Cortex of kidney (tissue), 1 donor: ENCODE measurements at places on chromosomes 1 and 21.

DNA sequence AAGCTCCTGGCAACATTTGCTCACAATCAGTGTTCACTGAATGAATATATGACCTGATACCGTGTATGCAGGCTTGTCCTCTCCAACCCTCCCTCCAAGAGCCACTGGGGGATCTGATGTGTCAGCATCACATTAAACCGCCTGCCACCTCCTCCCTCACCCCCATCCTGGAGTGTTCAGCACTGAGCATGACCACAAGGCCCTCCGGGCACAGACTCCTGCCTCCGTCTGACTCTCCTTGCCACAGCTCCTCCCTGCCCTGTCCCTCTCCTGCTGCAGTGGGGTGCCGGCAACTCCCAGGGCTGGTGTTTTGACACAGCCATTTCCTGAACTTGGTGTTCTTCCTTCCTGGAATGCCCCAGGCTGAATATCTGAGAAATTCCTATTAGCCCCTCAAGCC lies 136.7 kb downstream of the FCRL5 start:
- DNase-seq: no peak

- DNase-seq: no peak
Observed at GRCh38 chr21:35428489-35428888, 379.4 kb upstream of the RUNX1 start.

DNA sequence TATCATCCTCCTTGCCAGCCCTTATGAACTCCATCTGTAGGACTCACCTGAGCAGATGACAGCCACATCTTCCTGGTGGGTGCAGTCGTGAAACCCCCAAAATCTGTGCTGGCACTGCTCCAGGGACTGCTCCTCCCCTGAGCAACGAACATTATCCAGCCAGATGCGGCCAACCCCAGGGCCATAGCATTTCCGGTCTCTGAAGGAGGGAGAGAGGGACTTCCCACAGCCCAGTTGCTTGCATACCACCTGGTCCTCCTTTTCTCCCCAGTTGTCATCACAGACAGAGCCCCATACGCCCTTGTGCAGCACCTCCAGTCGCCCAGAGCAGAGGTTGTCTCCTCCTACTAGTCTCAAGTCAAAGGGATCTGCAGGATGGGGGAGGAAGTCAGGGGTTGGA lies 8.5 kb downstream of the CD5L start:
- DNase-seq: no peak

GRCh38 chr21:39633770-39634181 lies 21.0 kb downstream of the B3GALT5 start:
- DNase-seq: no peak

DNA sequence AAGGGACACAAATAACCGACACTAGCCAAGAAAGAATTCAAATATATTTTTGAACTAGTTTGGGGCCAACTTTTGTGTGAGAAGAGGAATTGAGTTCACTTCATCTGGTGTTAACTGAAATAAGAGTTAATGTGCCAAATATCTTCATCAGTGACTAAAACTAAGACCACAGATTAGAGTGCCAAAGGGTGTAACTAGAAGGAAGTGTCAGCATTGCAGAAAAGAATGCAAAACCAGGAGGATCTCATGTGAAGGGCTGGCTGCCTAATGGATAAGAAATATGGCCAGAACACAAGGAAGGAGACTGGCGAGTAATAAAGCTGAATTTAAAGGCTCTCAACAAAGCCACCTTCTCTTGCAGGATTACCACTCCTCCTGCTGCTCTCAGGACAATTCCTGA lies 61.8 kb upstream of the LRRC8D start:
- DNase-seq: no peak

- no peak for DNase-seq
Observed at GRCh38 chr1:116877141-116877818, 32.4 kb upstream of the PTGFRN start.
